Activated CD8-positive, alpha-beta T cell treated with anti-CD3 and anti-CD28 coated beads, Interleukin-2, amount 10 ng/mL, durations not matched to agents 7 days and 5 days (primary cell): ENCODE measurements at places on chromosomes 6 and 20. TPM values are rescaled to one million over a fixed set of nuclear protein-coding genes. Genes with fewer than 3 reads are reported as not detected.

- no peak for DNase-seq
Observed at GRCh38 chr6:14292119-14292518, 174.5 kb downstream of the CD83 start.

GRCh38 chr6:90790058-90790457, 203.2 kb upstream of the MAP3K7 start:
- DNase-seq: no peak

- no peak for DNase-seq
Observed at GRCh38 chr6:99467509-99468106, 42.5 kb upstream of the PNISR start.

- no peak for DNase-seq
Observed at GRCh38 chr20:17568972-17569521, 828 bp upstream of the DSTN start.

DNA sequence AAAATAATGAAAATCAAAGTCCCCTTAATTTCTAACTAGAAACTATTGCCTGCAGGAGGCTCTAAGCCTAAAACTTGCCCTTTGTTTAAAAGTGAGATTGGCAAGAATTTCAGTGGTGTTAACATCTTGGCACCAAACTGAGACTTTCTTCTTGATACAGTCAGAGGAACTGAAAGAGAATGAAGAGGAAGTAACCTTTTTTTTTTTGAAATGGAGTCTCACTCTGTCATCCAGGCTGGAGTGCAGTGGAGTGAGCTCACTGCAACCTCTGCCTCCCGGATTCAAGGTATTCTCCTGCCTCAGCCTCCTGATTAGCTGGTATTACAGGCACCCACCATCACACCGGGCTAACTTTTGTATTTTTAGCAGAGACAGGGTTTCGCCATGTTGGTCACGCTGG, 3.6 kb downstream of the DOP1A start:
- no peak for DNase-seq

DNA sequence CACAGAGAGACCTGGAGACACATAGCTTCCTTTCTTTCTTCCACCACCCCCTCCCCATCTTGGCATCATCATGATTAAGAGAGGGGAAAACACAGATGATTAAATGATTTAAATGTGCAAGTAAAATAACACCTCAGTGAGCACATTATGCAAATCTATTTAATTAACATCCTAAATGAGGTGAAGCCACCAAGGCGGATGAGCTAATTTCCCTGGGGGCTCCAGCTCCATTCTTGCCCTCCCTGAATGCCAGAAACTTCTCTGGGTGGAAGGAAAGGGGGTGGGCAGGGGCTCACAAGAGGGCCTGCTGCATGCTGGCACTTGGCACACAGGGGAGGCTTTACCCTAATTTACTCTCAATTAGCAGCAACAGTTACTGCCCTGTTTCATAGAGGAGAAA, 32.5 kb upstream of the TGM2 start:
- DNase-seq: no peak

The TSPYL4 gene
- 19.3 TPM for total RNA-seq

The UST gene
- total RNA-seq: 0.16 TPM

The CENPW gene
- 74.5 TPM for total RNA-seq

DNA sequence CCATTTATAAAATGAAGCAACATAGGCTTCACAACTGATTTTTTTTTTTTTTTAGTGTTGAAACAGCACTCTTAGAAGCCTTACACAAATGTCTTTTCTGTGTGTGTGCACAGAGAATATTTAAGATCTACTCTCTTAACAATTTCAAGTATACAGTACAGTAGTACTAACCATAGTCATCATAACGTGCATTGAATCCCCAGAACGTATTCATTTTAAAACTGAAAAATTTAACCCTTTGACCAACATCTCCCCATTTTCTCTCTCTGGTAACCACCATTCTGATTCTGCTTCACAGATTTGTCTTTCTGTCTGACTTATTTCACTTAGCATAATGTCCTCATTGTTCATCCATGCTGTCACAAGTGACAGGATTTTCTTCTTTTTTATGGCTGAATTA, 475.6 kb downstream of the RFPL4B start:
- no peak for DNase-seq

- no peak for DNase-seq
Observed at GRCh38 chr20:7828437-7828836, 111.8 kb downstream of the HAO1 start.

- peak; percentile 41 for DNase-seq
Observed at GRCh38 chr6:33851959-33852358, 48.2 kb upstream of the MLN start.

DNA sequence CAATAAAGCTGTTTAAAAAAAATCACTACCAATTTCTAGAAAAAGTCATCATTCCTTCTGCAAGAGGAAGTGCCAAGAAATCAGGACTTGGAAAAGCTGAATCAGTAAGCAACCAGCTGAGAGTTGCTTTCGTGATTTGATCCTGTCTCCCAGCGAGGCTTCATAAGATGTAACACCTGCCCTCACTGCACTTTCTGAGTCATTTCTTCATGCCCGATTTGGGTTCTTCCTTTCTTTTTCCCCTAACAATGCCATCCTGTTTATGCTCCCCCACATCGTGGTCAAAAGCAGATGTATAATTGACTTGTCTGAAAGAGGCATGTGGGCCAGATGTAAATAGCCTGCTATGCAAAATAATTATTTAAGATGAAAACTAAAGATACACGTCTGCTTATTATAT, 52.1 kb downstream of the RIPOR2 start:
- no peak for DNase-seq

DNA sequence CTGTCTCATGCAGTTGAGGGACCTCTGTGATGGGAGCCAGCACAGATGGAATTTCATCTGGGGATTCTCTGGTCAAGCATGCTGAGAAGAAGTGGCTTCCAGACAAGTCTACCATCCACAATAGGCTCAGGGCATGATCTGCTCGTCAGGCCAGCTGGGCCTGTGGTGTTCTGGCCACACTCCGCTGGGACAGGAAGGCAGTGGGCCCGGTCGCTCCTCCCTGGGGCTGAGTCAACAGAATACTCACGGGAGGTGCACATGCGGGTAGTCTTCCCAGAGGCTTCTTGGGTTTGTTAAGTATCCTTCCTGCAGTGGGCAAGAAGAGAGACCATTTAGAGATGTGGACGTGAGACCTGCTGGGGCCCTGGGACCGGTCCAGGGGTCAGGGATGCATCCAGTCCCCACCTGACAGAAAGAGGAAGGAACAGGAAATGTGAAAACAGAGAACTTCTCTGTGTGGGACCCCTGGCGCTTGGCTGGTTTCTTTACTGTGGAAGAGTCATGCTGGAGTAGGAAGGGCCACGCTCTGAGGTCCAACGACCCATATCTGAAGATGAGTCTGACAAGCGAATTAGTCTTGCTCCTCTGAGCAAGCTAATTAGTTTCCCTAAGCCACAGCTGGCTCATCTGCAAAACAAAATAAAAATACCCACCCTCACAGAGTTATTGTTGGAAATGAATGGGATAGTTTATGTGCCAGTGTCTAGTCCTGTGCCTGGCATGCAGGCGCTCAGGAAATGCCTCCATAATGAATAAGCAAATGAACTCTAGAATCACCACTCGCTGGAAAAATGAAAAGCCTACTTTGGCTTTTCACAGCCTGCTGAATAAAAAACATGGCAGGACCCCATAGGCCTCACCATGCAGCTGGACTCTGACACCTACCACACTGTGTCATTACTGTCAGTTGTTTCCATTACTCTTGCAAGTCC, 67.3 kb downstream of the TRAM2 start:
- no peak for DNase-seq

DNA sequence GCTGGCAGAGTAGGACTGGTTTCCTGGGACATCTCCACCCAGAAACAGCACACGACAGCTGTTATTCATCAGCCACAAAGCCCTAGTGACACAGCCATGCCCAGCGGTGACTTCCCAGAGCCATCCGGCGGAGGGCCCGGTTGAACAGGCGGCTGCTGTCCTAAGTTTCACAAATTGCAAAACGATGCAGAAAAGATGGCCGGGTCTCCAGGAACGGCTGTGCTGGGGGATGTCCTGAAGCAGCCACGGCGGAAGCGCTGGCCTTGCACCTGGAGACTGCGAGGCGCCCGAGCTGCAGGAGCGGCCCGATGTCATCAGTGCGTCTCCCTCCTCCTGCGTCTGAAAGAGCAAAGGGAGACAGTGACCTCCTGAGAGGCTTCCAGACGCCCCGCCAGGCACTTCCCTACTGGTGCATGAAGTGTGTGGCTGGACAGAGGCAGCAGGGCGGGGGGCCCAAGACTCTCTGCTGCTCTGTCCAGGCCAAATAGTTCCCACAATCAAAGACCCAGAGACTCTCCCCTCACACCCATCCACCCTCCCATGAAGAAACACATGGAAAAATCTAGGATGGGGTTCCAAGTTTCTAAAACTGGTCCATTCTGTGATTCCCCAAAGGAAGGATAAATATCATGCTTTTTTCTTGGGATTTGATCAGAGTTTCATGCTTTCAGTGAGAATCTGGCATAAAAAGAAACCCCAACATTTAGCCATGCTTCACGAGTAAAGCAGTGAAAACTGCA, 44.0 kb downstream of the SSR1 start:
- no peak for DNase-seq

GRCh38 chr6:55023230-55023629, 151.1 kb upstream of the HCRTR2 start:
- no peak for DNase-seq

The TRDN gene
- total RNA-seq: not detected

The TRMT6 gene
- total RNA-seq: 16.1 TPM

The PROCR gene
- 1.3 TPM for total RNA-seq

GRCh38 chr6:139145661-139146060, 10.8 kb downstream of the HECA start:
- no peak for DNase-seq

- DNase-seq: no peak
Observed at GRCh38 chr20:54559890-54560289, 84.5 kb downstream of the DOK5 start.

The CTCFL gene
- total RNA-seq: not detected

DNA sequence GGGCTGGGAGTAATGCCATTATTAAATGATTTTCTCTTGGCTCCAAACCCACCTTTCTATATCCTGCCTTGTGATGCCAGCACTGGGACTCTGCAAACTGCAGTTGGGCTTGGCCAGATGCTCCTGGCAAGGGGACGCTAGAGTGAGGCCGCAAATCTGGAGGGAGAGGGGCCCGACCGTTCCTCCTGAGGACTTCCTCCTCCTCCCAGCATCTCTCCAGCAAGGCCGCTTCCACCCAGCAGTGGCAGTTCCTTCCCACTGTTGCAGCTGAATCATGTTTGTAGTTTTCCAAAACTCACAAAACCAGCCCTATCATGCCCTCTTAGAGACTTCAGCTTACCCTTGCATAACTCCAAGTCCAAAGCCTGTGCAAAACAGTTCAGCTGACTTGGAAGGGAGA, 244.4 kb downstream of the FOXA2 start:
- no peak for DNase-seq

GRCh38 chr6:1043458-1043836, 268.5 kb upstream of the FOXQ1 start:
- no peak for DNase-seq

The PLCB1 gene
- total RNA-seq: 1.5 TPM

DNA sequence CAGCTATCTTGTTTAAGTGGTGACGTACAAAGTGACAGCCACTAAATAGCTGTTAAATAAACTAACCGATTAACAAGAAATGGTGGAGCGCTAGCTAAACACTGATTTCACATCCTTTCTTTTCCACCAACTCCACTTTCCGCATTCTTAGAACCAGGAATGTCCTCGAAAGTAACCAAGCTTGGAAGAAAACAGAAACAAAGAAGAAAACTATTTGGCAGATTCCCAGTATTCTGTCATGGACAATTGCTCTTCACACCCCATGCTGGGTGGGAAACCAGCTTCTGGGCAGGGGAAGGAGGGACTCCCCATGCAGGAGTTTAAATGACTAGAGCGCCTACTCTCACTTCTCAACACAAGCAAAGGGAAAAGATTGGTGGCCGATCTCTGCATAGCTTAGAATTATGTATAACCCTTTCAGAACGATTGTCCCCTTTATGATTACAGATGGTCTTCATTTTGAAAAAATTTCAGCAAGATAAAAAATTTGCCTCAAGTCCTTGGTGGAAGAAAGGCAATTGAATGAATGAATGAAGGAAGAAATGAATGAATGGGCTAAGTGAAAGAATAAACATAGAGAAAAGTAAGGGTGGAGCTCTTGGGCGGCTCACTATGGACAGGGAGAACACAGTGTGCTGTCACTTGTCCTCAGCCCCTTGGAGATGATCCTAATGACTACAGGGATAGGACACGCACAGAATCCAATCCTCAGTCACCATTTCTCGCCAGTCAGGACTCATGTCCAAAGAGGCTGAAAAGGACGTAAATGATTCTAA, 148.7 kb upstream of the NEDD9 start:
- no peak for DNase-seq

DNA sequence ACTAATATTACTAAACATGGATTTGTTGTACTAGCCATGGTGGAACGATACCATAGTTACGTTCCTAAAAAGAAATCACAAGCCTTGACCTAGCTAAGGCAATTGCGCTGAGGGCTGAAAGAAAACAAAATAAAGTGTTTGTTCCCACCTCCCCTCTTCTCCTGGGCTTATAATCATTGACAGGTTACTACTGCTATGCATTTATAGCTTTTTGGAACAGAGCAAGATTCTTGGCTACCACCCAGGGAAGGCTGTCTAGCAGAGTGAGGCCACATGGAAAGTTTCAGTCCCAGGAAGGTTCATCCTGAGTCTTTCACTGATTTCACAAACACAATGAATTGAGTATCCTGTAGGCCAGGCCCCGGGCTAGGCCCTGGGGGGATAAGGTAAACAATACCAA, 84.6 kb downstream of the TMEM170B start:
- no peak for DNase-seq

GRCh38 chr6:116074732-116075390, 14.2 kb upstream of the FRK start:
- DNase-seq: no peak

The GSTA1 gene
- total RNA-seq: not detected

- DNase-seq: peak; percentile 56
Observed at GRCh38 chr6:20211941-20212391, 303 bp downstream of the MBOAT1 start.

The PRSS16 gene
- 0.81 TPM for total RNA-seq

The COL9A3 gene
- total RNA-seq: not detected

GRCh38 chr6:76742919-76743318, 670.5 kb upstream of the IMPG1 start:
- DNase-seq: no peak

The BEND6 gene
- not detected for total RNA-seq

DNA sequence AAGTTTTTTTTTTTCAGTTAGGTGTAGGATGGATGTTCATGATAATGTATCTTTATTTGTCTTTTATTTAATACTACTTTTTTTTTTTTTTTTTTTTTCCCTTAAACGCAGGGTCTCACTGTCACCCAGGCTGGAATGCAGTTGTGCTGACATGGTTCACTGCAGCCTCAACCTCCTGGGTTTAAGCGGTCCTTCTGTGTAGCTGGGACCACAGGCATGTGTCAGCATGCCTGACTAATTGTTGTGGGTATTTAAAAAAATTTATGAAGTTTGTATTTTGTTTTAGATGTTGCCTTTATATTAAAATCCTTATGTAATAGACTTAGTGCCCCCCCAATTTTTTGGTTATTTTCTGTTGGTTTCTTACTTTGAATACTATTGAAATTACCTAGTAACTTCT, 42.6 kb downstream of the NCOA3 start:
- DNase-seq: no peak
